ENCODE measurements at places on chromosomes 12 and 14.

- DNase-seq = peak; percentile 12
Observed at GRCh38 chr12:105738051-105738450, 400.7 kb downstream of the NUAK1 start.

DNA sequence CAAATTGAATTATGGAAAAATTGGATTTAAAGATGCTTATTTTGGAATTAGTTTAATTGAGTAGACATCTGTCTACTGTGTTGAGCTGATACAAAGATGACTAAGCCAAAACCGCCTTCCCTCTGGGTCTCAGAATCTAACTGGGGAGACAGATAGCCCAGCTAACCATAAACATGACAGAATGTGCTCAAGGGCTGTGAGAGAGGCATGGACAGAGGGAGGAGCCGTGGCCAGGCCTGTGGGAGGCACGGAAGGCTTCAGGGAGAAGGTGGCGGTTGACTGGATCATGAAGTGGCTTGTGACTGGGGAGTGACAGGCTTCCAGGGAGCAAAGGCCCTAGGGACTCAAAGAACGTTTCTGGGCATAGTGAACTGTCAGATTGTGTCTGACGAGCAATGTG lies 74.6 kb downstream of the DACT1 start:
- no peak for DNase-seq

GRCh38 chr12:120749256-120749655 lies 23.6 kb downstream of the ACADS start:
- no peak for DNase-seq

DNA sequence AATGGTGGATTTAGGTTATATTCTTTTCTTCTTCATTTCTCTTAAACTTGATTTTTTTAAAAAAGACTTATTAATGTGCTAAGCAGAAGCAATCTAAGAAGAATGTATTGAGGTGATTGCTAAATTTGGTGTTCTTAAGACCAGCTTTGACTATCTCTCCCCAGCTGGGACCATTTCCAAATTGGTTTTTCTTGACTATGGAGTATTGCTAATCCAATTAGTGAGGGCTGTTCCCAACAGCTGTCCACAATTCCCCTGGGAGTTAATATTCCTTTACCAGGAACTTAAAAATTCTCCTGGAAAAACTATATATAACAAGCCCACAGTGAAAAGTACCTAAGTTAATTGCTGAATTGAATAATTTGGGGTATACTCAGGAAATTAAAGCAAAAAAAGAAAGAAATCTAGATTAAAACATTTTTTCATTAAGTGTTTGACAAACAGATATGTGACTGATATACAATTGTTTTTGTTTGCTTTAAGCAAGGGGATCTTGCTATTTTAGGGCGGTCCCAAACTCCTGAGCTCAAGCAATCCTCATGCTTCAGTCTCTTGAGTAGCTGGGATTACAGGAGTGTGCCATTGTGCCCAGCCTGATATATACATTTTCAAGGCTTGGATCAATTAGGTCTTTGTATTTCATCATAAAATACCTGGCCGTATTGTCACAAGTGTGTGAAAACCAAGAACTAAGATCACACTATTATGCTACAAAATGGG lies 105.0 kb downstream of the FAR2 start:
- DNase-seq = no peak

GRCh38 chr12:90407841-90408240 lies 547.1 kb downstream of the CCER1 start:
- DNase-seq = no peak

GRCh38 chr14:61670576-61670975 lies 24.7 kb upstream of the HIF1A start:
- DNase-seq = no peak

GRCh38 chr12:130428116-130428515 lies 90.4 kb downstream of the PIWIL1 start:
- DNase-seq = no peak

DNA sequence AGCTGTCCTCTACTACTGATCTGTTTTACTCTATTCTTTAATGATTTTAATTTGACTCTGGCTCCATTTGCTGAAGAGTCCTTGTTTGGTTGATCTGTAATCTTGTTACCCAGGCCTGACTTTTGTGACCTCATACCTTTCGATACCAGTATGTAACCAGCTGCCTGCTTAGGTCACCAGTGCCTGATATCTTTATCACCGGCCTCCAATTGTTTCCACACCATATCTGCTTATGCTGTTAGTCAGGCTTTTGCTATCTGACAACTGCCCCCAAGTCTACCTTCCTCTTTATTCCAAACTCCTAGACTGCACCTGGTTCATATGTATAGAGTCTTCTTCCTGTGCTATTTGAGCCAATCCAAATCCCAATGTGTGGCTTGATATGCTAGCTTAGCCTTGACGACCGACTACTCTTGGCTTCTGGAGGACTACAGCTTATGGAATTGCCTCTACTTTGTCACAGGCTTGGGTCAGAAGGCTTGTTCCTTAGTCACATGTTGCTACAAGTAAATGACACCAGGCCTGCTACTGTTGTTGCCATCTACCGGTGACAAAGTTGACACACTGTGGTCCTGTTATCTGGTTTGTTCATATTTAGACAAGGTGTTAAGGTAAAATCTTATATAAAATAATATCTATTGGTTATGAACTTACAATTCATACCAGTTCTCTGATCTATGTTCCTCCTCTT lies 193.9 kb downstream of the TRHDE start:
- DNase-seq = no peak

DNA sequence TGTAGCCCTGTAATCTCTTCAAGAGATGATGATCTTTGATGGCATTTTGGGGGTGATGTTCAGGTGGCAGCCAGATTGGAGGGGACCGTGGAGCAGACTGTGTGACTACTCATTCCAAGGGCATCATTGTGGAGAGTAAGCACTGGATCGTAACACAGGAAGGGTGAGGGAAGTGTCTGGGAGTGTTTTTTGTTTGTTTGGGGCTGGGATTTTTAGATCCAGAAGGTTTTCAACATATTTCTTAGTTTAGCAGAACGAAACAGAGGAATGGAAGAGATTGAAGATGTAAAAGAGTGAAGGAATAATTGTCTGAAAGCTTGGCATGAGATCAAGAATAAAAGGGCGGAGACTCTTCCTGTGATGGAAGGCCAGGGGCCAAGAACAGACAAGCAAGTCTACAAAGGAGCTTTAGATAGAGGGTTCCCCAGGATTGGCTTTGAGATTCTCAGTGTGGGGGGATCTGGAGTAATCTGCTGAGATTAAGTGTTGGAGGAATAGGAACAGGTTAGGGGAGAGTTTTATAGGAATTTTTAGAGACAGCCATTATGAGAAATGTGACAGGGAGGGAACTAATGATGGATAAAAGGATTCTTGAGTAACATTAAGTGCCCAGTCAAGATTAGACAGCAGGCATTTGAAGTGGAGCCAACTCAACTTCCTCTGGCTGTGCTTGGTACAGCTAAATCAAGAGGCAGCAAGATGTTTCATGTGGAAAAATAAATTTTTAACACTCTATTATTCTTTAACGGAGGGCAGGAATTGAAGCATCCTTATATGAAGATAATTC lies 79.7 kb upstream of the REP15 start:
- no peak for DNase-seq

DNA sequence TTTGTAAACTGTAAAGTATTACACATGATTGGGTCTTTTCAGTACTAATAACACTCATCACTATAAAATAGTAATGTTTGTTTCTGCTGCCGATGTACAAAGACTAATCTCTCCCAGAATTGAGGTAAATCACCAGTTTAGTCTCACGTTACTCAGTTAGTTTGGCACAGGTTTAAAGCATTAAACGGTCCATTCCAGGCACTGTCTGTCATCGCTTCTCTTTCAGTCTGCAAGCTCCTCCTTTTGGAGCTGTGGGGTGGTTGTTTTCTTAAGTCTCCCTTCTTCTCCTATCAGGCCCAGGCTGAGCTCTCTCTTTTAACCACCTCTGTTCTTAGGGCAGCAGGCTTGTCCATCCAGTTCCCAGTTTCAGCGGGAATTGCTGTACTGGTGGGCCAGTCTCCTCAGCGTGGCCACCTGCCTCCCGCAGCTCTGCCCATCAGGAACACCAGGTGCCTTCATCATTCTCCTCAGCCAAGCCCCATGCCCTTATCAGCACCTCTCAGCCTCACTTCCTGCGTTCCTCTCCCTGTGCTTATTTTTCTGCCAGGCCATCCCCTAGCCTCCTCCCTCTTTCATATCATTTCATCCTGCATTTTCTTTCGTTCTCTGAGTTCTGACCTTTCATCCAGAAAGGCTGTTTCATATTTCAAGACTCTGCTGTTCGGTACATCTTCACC lies 149.0 kb downstream of the TGFB3 start:
- DNase-seq = no peak

- no peak for DNase-seq
Observed at GRCh38 chr14:38910092-38910491, 192.9 kb downstream of the SEC23A start.

GRCh38 chr12:6547987-6548386 lies 7.9 kb downstream of the IFFO1 start:
- DNase-seq = no peak
